Activated CD4-positive, alpha-beta T cell treated with anti-CD3 and anti-CD28 coated beads, Interleukin-2, amount 10 ng/mL, durations not matched to agents 7 days and 5 days (primary cell): ENCODE measurements at places on chromosomes 12 and 14. TPM values are rescaled to one million over a fixed set of nuclear protein-coding genes. Genes with fewer than 3 reads are reported as not detected.

The CCDC60 gene
- not detected for total RNA-seq

The KLRD1 gene
- total RNA-seq = not detected

The CLEC4D gene
- not detected for total RNA-seq

The SPRING1 gene
- total RNA-seq = 28.8 TPM

The LYZ gene
- total RNA-seq = not detected

The PTPN6 gene
- total RNA-seq = 346 TPM

The RND1 gene
- 1.1 TPM for total RNA-seq
